GM23248 (cell line): ENCODE measurements at places on chromosomes 2 and 18. TPM values are rescaled to one million over a fixed set of nuclear protein-coding genes. Genes with fewer than 3 reads are reported as not detected.

DNA sequence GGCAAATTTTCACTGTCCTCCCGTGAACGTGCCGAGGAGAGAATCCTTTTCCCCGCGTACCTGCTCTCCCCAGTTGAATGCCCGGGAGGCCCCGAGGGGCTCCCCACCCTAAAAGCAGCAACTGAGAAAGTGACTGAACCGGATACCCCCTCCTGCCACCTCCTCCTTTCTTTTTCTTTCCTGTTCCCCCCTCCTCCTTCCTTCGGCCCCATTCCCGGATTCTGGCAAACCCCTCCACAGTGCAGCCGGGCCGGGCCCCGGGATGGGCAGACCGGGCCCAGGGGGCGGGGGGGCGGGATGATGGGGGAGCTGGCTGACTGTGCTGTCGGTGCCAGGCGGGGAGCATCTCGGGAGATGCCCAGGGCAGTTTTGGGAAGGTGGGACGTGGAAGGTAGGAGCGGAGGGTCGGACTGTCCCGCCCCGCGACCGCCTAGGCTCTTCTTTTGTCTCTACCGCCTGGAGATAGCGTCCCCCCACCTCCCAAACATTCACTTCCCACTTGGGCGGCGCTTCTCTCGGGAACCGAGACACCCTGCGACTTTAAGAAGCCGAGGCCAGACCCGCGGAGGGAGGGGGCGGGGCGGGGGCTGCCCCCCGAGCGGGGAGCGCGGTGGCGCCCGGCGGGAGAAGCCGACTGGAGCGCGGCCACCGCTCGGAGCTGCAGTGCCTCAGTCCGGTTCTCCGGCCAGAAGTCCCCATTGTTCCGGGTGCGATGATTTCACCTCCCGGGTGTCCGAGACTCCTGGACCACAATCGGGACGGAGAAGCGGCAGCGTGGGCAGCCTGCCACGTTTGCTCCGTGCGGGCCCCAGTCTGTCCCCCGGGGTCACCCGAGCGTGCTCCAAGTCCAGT, 8.2 kb downstream of the DLX2 start:
- H3K36me3 ChIP-seq: no peaks in the 10 kb centered on the region
- DNase-seq: peak; percentile 72
- peak overlapping the region; percentile 98 for H3K27ac ChIP-seq

DNA sequence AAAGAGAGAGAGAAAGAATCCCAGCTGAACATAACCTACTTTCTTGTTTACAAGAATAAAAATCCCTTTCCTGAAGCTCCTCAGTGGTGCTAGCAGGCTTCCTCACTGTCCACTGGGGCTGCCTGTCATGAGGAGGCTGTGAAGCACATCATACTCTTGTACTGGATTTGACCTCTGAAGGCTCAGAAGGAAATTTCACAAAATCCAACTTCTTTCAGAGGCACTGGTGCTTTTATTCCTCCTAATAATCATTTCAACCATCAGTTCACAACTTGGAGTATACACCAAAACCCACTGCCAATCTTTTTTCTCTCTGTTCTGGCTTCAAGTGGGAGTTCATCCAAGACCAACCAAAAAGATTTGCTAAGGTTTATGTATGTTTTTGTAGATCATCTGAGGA, 48.5 kb downstream of the TMX3 start:
- H3K4me1 ChIP-seq: peaks cover 11% of the 10 kb centered on the region
- peak; percentile 14 for DNase-seq
- H3K36me3 ChIP-seq: no peaks in the 10 kb centered on the region
- H3K27me3 ChIP-seq: no peaks in the 10 kb centered on the region
- no peak overlapping the region for H3K27ac ChIP-seq

GAL3ST2 gene
- total RNA-seq: not detected in 2 replicates

SULT1C4 gene
- total RNA-seq: not detected in 2 replicates

DNA sequence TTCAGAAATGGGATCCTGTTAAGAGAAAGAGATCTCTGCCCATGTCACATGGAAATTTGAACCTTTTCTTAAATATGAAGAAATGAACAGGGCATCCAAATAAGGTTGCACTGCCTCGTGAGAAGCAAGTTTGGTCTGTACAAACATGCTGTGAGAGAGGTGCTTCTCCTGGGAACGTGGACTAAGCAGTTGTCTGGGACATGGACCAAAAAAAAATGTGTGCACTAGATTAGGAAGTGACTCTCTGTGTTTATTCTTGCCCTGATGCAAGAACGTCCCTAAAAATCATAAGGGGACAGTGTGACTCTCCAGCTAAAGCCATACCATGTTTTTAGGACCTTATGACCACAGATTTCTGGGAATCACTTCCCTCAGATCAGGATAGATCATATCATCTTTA, 23.7 kb upstream of the GCG start:
- no peak overlapping the region for H3K4me3 ChIP-seq
- no peaks in the 10 kb centered on the region for H3K27me3 ChIP-seq
- no peaks in the 10 kb centered on the region for H3K4me1 ChIP-seq
- peak; percentile 35 for DNase-seq
- H3K27ac ChIP-seq: peak overlapping the region; percentile 18; the same call in 1 of the 2 replicates
